ENCODE measurements at places on chromosomes 3 and 15.

- DNase-seq = peak; percentile 73
Observed at GRCh38 chr15:93087825-93088199, 1.2 kb downstream of the RGMA start.

GRCh38 chr3:49498239-49498638 is 28.2 kb downstream of the DAG1 start:
- no peak for DNase-seq

GRCh38 chr3:69542089-69542804 is 156.4 kb upstream of the FRMD4B start:
- DNase-seq = no peak

- no peak for DNase-seq
Observed at GRCh38 chr3:65678516-65678915, 360.2 kb downstream of the MAGI1 start.

GRCh38 chr3:25663347-25663868 is 1.3 kb downstream of the TOP2B start:
- DNase-seq = peak; percentile 65

GRCh38 chr15:92900731-92901071 is 577 bp downstream of the CHD2 start:
- DNase-seq = no peak

DNA sequence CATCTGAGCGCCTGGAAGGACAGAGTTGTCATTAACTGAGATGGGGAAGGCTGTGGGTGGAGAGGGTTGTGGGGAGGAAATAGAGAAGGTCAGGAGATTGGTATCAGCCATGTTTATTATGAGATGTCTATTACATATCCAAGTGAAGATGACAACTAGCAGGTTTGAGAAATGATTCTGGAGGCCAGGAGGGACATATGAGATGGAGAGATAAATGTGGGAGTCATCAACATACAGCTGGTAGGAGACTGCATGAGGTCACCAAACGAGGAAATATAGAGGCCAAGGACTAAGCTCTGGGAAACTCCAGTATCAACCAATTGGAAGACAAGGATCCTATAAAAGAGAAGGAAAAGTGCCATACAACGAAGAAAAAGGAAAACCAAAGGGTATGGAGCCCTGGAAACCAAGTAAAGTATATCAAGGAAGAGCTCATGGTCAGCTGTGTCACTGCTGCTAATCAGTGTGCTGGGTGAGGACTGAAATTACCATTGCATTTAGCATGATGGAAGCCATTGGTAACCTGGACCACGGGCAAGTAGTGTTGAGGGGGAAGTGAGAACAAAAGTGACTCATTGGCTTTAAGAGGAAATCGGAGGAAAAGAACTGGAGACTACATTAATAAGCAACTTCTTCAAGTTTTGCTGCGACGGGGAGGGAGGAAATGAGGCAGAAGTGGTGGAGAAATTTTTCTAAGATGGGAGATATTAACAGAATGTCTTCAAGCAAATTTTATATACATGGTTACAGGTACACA is 14.0 kb upstream of the UACA start:
- no peak for DNase-seq

DNA sequence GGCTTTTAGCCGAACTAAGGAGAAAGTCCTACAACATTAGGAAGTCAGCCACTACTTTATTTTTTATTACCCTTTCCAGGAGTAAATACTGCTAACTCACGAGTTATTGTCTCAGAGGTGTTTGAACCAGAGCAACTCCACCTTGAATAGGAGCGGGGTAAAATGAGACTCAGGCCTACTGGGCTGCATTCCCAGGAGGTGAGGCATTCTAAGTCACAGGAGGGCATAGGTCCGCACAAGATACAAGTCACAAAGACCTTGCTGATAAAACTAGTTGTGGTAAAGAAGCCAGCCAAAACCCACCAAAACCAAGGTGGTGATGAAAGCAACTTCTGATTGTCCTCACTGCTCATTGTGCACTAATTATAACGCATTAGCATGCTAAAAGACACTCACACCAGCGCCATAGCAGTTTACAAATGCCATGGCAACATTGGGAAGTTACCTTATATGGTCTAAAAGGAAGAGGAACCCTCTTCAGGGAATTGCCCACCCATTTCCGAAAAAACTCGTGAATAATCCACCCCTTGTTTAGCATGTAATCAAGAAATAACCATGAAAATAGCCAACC is 555.9 kb downstream of the IGSF11 start:
- no peak for DNase-seq

DNA sequence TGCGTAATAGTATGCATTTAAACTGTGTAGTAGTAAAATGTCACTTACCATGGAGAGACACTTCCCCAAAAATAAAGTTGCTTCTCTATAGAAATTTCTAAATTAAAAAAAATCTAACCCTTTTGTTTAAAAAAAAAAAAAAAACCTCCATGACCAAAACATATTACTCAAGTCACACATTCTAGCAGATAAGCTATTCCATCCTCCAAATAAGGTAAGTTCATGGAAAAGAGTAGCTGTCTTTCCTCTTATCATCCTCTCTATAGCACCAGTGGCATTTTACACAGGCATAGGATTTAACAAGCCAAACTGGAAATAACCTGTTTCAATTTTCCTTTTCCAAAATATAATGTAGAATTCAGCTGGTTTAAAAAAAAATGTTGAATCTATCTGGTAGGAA is 57.4 kb downstream of the LRRFIP2 start:
- DNase-seq = no peak

GRCh38 chr3:66675366-66675765 is 174.5 kb upstream of the LRIG1 start:
- DNase-seq = no peak

DNA sequence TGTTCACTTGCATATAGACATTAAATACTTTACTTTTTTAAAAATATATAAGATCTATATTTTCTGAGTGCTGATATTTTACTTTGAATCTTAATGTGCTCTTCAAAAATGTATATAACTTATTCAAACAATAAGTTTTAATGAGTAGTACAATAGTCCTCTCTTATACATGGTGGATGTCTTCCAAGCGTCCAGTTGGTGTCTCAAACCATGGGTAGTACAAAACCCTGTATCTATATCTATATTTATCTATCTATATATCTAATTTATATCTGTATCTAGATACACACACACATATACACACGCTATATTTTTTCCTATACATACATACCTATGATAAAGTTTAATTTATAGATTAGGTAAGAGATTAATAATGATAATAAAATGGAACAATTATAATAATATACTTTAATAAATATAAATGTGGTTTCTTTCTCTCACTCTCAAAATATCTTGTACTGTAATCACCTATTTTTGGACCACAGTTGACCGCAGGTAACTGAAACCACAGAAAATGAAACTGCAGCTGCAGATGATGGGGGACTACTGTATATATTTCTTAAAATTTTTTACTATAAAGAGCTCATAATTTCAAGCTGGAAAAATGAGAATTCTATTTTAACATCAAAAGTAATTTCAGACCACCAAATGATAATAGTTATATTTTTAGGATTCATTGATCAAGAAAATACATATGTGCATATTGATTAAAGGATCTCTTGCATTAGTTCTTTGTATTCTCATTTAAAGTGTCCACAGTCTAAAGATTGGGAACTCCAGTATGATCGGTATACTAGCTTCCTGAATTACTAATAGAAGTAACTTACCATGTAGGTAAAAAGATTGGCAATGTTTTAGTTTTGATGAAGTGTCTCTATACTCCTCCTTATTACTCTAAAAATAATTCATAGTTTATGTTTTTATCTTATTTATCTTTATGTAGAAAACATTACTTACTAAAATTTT is 215.1 kb upstream of the MLF1 start:
- no peak for DNase-seq

- DNase-seq = no peak
Observed at GRCh38 chr15:74420193-74420905, 13.4 kb downstream of the SEMA7A start.

DNA sequence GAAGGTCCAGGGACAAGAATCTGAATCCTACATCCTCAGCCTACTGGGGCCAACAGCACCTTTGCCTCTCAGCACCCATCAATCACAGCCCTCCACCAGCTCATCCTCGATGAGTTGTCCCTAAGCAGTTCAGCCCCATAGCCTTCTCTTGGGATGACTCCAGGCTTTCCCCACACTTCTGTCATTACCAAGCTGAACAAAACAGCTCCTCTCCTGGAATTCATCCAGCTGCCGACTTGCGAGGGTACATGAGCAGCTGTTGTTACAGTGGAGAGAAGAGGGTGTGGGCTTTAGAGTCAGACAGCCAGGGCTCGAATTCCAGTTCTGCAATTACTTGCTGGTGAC is 69.0 kb upstream of the THBS1 start:
- DNase-seq = no peak

DNA sequence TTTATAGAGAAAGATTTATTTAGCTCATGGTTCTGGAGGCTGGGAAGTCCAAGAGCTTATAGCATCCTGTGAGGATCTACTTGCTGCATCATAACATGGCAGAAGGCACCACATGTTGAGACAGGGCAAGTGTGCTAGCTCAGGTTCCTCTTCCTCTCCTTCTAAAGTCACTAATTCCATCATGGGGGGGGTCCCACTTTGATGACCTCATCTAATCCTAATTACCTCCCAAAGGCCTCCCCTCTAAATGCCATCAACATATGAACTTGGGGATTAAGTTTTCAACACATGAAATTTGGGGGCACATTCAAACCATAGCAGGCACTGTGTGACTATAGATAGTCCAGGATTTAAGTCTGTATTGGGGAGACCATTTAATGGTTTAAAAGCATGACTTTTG is 297.1 kb upstream of the ROPN1 start:
- DNase-seq = no peak

DNA sequence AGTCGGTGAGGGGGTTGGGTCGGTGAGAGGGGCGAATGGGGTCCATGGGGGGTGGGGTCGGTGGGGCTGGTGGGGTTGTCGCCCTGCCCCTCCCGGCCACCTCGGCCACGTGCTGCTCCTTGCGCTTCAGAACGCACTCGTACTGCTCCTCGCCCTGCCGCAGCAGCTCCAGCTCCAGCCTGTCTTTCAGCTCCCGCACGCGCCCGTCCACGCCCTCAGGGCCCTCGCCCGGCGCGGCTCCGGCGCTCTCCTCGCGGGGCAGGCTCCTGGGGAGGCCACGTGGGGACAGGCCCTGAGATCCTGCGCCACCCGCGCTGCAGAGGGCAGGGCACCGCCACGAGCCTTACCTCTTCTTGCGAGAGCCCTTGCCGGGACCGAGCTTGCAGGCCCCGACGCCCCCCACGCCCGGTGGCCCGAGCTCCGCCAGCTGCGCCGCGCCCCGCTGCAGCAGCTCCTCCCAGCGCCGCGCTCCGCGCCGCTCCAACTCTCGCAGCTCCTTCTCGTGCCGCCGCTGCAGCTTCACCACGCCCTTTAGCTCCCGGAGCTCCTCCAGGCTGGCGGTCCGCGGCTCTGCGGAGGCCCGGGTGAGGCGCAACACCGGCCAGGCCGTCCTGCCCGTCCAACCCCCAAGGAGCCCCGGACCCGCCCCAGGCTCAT is 8.2 kb upstream of the ANKRD63 start:
- DNase-seq = peak; percentile 41

DNA sequence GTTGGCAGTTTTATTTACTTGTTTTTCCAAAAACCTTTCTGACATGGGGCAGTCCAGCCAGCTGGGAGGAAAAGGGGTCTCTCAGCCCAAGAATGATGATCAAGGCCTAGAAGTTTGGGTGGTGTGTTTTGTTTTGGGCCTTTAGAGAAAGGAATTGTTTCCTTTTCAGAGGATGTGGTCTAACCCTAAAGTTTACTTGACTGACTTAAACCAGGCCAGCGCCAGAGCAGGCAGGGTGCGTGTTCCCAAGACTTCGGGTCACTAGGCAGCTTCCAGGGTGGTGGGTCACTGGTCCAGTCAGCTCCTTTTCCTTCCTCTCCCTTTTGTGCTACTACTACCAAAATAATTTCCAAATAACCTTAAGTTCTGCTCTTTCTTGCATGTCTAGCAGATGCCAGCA is 4.9 kb downstream of the FLNB start:
- DNase-seq = no peak

DNA sequence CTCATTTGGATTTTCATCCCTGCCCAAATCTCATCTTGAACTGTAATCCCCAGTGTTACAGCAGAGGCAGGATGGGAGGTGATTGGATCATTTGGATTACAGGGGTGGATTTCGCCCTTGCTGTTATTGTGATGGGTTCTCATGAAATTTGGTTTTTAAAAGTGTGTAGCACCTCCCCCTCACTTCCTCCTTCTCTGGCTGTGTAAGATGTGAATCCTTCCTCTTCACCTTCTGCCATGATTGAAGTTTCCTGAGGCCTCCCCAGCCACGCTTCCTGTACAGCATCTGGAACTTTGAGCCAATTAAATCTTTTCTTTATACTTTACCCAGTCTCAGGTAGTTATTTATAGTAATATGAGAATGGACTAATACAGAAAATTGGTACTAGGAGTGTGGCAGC is 316.8 kb downstream of the PLCL2 start:
- no peak for DNase-seq

DNA sequence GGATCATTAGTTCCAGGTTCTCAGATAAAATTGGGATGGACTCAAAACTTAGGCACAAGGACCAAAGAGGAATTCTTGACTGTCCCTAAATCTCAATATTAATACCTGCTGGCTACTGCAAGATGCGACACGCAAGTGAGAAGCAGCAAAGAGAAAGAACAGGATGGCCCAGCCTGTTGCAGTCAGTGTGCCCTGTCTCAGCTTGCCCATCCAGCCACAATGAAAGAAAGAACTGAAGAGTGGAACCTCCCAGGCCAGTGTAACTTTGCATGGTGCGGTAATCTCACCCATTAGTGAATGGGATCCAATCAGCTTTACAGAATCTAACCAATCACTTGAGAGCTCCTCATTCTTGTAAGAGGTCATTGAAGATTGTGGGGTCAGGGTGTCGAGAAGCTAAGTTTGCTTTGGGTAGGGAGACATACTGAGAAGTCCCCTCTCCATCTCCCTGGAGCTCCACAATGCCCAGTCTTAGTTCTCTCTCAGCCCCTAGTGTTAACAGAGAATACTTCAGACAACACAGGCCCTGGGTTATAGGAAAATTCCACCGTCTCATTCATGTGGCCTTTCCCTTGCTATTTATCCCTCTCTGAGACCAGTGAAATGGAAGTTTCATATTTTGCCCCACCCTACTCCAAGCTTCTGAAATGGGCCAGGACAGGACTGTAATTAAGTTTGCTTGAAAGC is 3.2 kb upstream of the SLC9A9 start:
- DNase-seq = no peak

GRCh38 chr3:37182816-37183215 is 8.4 kb upstream of the LRRFIP2 start:
- DNase-seq = no peak

- DNase-seq = no peak
Observed at GRCh38 chr3:150786791-150787190, 23.8 kb upstream of the SIAH2 start.

DNA sequence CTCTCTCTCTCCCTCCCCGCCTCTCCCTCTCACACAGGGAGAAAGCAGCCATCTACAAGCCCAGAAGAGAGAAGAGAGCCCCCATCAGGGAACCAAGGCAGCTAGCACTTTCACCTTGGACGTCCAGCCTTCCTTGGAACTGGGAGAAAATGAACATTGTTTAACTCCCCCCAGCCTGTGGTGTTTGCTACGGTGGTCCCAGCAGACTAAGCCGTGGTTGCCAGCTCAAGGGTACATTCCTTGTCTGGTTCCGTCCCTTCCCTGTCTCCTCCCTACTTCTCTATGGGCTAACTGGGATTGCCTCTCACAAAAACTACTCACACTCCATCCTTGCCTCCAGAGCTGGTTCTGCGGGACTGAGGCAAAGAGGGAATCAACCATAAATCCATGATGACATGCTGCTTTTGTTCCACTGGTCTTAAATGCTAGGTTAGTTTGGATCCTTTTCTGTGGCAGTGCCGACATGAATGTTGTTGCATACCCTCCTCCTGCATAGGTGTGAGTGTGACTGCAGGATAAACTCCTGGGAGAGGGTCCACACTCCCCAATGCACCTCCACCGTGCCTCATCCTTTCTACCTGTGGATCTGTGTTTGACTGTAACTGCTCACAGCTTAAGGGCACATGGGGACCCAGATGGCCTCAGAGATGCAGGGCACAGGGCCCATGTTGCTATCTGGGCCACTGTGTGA is 12.0 kb downstream of the C3orf22 start:
- DNase-seq = no peak
